ENCODE measurements at places on chromosomes 11 and 22.

DNA sequence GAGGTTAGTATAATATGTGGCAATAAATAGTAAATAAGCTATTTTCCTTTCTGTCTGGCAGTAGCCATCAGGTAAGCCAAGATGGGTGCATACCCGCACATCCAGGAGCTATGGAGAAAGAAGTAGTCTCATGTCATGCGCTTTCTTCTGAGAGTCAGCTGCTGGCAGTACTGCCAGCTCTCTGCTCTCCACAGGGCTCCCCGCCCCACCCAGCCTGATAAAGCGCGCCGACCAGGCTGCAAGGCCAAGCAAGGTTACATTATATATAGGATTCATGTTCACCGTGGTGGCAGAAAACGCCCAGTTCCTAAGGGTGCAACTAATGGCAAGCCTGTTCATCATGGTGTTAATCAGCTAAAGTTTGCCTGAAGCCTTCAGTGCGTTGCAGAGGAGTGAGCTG, 126.2 kb downstream of the ATG16L2 start:
- DNase-seq, result no peak

GRCh38 chr11:4916581-4916980, 2.6 kb downstream of the OR51G2 start:
- DNase-seq, result peak; percentile 79

GRCh38 chr22:30876221-30876751, 92.3 kb downstream of the MORC2 start:
- no peak for DNase-seq

DNA sequence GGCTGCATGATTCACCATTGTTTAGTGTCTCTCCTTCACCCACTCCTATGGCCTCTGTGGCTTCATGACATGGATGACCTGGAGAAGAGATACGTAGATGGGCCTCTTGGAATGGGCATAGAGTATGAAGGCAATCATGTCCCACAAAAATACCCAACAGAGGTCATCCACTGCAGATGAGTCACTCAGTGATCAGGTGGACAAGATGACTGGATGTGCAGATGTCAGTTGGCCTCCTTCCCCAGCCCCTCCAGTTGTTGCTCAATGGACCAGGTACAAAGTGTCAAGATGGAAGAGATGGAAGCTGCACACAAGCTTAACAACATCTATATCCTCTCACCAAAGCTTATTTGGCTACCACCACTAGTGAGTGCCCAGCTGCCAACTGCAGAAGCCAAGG, 41.0 kb upstream of the CLPB start:
- DNase-seq, result no peak

DNA sequence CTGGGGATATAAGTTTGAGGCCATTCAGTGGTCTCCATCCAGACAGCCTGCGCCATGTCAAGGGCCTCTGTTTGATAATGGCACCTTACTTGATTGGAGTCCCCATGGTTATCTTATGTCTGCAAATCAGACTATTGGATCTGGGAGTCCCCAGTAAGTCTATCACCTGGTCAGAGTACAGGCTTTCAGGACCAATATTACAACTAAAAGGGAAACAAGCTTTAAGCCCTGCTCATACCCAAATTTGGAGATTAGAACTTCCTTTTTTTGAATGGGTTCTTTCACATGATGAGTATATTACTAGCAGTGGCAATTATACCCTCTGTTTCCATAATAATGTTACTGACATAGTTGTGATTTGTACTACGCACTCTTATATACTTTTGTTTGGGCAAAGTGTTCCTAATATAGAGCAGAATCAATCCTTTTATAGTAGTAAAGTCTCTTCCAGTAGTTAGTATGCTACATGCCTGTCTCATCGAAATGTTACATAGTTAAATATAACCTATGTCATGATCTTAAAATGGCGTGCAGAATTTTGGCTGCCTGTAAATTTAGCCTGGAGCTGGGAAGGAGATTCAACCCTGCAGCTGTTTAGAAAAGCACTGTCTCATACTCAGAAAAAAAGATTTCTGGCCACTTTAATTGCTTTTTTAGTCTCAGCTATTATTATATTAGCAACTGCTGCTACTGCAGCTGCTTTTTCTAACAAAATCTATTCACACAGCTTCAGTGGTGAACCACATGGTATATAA, 4.9 kb downstream of the MS4A15 start:
- DNase-seq, result no peak

DNA sequence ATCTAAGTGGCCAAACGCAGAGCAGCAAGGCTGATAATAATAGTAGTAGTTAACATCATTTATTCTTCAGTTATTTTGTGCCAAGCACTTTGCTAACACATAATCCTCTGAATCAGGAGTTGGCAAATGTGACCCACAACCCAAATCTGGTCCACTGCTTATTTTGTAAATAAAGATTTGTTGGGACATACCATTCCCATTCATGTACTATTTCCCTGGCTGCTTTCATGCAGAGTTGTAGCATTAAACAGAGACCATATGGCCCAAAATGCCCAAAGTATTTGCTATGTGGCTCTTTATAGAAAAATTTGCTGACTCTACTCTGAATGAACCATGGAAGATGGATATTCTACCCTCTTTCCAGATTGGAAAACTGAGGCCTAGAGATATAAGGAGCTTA, 50.3 kb downstream of the COMMD9 start:
- DNase-seq, result no peak

GRCh38 chr11:134667175-134667500, 255.1 kb upstream of the B3GAT1 start:
- no peak for DNase-seq

DNA sequence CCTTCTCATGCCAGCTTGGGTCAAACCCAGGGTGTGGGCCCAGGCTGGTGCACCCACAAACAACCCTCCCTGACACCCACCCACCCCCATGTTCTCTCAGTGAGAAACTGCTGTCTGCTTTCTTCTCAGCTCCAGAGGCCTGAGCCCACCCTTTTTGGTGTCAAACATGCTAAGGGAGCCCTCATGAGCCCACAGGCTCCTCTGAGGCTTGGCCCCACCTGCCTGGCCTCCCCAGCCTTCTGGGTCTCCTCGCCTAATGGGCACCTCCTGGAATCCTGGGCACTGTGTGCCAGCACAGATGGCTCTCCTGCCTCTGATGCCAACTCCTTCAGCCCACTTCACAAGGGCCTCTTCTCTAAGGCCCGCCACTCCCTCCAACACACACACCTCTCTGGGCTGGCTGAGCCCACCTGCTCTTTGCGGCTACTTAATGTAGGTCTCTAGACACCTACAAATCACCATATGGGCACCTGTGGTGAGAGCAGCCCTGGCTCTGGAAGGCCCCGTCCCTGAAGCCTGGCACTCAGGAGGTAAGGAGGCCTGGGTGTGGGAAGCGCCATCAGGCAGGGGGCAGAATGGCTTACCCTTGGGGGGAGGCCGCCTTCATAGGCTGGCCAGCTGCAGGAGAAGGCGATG, 4.4 kb downstream of the NAGA start:
- DNase-seq, result no peak

DNA sequence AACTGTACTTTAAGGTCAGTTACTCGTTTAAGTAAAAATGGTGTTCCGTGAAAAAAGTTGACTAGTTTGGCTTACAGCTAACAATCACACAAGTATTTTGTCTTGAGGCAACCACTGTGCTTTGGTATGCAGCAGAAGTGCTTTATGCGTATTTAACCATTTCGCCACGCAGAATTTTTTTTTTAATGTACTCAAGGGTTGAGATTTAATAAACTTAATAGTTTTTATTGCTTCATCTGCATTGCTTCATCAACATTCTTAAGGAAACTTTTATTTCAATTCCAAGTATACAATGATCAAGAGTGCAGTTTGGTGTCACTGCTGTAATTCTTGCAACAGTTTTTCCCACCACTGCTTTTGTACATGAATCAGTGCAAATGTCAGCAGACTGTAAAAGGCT, 66.4 kb downstream of the ZNRF3 start:
- DNase-seq, result no peak

DNA sequence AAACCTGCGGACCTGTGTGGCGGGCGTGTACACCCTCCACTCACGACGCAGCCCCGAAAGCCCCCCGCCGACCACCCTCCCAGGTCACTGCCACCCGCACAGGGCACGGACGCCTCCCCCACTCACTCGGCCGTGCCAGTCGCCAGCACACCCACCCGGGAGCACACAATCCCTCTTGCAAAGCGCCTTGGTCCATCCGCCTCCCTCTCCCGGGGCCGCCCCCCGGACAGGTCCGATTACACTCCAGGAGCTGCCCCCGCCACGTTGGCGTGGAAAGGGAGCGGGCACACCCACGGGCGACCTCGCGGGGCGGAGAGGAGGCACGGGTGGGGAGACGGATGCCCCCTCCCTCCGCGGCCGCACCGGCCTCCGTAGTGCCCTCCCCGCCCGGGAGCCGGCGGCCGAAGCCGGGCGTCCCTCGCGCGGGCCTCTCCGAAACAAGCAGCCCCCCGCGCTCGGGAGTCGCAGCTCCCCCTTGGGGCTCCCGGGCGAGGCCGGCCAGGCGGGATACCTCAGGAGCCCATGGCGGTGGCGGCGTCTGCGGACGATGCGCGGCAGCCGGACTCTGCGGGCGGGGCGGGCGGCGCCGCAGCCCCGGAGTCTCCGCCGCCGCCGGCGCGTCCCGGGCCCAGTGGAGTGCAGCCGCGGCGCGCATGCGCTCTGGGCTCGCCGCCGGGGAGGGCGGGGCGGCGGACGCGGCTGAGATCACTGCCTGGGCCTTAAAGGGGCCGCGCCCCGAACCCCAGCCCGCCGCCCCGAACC, at the start of gene TMEM184B:
TSS of gene TMEM184B (minus strand) at position 638 of the 762 bp plus-strand sequence. CDS start 25,049 bp downstream, outside the sequence.
- DNase-seq, result peak; percentile 61

DNA sequence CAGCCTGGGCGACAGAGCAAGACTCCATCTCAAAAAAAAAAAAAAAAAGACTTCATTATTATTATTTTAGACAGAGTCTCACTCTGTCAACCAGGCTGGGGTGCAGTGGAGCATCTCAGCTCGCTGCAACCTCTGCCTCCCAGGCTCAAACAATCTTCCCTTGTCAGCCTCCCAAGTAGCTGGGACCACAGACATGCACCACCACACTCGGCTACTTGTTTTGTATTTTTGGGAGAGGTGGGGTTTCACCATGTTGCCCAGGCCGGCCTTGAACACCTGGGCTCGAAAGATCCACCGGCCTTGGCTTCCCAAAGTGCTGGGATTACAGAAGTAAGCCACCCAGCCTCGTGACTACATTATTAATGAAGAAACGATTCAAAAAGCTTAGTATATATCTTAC, 5.3 kb upstream of the TYMP start:
- DNase-seq, result no peak

DNA sequence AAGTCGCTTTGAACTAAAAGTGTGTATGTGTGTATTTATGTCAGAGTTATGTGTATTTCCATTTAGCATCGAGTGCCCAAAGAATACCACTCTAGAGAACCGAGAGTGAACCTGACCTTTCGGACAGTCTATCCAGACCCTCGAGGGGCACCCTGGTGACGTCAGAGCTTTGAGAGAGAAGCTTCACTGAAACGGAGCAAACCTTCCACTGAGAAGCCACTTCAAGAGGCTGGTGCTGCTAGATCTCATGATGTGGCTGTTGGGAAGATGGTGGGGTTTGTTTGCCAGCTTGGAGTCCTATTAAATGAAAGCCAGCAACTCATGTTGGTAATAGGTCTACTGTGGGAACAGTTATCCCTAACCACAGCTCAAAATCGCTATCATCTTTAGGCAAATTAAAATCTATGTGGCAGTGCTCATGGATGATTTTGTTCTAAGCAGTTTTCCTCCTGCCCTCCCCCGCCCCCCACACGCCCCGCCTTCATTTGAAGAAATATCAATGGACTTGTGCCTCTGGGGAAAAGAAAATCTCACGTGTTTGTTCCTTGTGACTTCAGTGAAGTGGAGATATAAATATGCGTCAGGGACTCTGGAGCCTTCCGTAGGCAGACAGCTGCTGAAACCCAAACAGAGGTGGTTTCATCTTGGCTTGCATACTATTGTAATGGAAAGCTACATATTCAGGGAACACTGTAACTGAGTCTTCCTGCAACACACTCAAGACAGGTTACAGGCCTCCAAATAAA, 22.4 kb upstream of the C11orf96 start:
- DNase-seq, result no peak

- no peak for DNase-seq
Measured at GRCh38 chr22:38901111-38901641, 29.2 kb upstream of the CBX6 start.

DNA sequence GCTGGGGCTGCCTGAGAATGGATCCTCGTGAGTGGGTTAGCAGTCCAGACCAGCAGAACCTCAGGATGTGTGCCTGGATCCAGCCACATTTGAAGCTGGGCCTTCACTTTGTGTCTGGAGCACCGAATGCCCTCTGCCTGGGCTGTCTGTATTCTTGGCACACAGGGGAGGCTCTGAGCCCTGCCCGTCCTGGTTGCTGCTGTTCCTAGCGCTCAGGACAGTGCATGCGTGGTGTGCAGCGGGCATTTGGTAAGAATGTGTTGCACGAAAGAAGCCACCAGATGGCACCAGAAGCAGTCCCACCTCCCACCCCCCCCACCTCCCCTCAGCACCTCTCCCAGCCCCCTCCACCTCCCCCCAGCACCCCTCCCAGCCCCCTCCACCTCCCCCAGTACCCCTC, 4.1 kb upstream of the MAPK11 start:
- DNase-seq, result peak; percentile 79

DNA sequence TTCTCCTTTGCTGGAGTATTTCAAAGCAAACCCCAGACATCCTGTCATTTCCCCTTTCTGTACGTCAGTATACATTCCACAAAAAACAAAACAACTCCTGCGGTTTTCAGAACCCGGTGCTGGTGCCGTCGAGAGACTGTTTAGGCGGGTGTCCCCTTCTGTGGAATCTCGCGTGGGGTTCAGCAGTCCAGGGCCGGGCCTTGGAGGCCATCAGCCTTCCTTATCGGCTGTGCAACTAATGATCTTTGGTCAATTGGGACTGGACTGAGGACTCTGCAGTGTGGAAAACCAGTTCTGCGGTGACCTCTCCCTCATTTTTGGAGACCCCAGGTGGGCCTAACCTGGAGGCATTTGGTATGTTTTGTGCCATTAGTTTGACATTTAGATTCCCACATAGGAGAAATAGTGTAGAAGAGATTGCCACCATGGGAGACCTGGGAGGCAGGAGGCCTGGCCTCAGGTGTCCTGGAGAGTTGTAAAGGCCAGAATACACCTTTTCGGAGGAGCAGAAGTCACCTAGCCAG, 84.4 kb downstream of the TBC1D22A start:
- no peak for DNase-seq

DNA sequence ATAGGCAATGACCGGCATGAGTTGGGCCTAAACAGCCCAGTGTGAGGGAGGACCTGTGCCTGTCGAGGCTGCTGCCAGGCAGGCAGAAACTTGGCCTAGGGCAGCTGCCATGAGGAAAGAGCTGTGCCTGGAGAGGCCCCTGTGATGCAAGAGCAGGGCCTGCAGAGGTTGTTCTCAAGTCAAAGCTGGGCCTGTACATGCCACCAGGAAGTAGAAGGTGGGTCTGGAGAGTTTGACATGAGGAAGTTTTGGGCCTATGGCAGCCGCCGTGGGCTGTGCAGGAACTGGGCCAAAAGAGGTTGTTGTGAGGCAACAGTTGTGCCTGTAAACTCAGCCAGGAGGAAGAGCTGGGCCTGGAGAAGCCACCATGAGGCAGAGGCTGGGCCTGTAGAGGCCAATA, 43.2 kb downstream of the OR4C45 start:
- no peak for DNase-seq

GRCh38 chr22:43412808-43413795, 1.3 kb downstream of the MPPED1 start:
- DNase-seq, result no peak
